ENCODE measurements at places on chromosomes 1 and 21. TPM values are rescaled to one million over a fixed set of nuclear protein-coding genes. Genes with fewer than 3 reads are reported as not detected.

The OR14K1 gene
- polyA plus RNA-seq, result not detected

The PDIK1L gene
- 1.1 TPM for polyA plus RNA-seq

The MAB21L3 gene
- polyA plus RNA-seq, result not detected

The ADCY10 gene
- 0.20 TPM for polyA plus RNA-seq

The SLFNL1 gene
- polyA plus RNA-seq, result 0.16 TPM

The LCE6A gene
- polyA plus RNA-seq, result not detected

The OR2T33 gene
- not detected for polyA plus RNA-seq

The HES4 gene
- 25.7 TPM for polyA plus RNA-seq

The S100A2 gene
- polyA plus RNA-seq, result 3.7 TPM

The CRP gene
- 0.18 TPM for polyA plus RNA-seq

DNA sequence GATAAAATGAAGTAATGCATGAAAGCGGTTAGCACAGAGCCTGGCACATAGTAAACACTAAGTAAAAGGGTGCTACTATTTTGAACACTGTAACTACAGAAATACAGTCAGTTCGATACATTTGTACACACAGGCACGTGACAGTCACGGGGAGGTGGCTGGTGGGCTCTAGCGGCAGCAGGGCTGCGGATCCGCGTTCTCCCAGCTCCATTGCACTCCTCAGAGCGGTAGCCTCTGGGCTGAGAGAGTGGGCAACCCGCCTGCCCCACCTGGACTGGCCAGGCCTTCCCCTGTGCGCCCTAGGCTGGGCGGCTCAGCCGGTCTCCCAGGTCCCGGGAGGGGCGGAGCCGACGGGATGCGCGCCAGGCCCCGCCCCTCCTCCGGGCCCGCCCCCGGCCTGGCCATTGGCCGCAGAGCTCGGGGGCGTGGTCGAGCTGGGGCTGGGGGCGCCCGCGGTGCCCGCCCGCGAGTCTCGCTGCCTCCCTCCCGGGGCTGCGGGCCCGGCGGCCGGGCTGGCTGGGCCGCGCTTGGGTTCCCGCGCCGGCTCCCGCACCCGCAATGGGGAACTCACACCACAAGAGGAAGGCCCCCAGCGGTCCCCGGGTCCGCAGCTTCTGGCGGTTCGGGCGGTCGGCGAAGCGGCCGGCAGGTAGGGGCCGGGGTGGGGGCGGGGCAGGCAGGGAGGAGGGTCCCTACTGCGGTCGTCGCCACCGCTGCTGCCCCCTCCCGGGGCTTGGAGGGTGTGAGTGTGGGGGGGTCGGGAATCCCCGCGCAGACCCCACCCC, 51.2 kb upstream of the SYNC start:
- DNase-seq, result peak; percentile 83

GRCh38 chr1:172724232-172724631, 65.3 kb downstream of the FASLG start:
- no peak for DNase-seq

DNA sequence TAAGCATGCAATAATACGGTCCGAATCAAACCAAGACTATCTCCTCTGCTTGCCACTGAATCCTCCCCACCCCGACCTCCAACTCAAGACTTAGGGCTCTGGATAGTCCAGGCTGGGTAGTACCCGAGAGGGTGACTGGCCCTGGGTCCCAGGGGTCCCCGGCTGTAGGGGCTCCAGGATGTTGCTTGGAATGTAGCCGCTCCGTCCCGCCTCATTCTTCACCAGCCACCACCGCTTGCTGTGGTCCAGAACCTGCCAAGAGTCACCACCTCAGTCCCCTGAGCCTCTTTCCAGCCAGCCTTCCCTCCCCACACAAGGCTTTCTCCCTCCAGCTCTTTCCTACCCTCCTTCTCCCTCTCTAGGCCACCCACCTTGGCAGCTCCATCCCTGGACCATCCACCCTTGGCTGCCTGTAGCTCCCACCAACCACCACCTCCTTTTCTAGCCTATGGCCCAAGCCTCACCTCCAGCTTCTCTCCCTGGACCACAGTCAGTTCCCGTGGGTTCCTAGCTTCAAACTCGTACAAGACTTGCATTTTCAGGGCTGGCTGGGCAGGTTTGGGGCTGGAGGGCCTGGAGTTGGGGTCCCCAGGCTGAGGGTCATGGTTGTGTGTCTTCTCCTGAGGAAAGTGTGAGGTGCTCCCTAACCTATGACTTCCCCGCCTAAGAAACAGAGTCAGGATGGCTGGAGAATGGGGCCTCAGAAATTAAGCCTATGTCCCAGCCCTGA, 10.9 kb upstream of the GSTM3 start:
- DNase-seq, result no peak

GRCh38 chr1:2046174-2046917, 3.9 kb upstream of the PRKCZ start:
- peak; percentile 76 for DNase-seq

GRCh38 chr1:62810420-62811274, 26.7 kb downstream of the ATG4C start:
- no peak for DNase-seq

GRCh38 chr1:223825767-223826748, 19.7 kb downstream of the TP53BP2 start:
- no peak for DNase-seq

DNA sequence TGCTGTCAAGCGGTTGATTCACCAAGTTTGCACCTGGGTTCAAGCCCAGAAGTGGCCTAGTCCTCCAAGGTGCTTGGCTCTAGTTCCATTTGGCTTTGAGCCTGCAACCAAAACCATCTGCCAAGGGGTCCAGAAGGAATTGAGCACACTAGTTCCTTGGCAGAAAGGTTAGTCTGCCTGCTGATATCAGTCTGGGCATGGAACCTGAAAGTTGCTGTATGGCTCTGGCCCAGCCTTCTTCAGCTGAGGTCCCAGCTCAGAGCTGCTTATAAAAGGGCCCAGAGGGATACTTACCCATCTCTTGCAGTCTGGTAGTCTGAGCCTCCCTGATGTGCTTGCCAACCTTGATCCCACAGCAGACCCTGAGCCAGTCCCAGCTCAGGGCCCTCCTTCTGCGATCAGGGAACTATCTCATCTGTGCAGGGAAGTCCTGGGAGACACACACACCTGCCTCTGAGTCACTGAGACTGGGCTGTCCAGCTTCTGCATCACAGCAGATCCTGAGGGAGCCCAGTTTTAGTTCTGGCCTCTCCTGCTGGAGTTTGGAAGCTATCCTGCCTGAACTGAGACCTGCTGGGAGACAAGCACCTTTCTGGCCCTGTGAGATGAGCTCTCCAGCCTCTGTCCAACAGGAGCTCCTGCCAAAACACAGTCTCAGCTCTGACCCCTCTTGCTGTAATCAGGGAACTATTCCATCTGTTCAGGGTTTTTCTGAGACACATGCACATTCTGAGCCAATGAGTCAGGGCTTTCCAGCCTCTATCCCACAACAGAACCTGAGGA, 75.8 kb downstream of the CTH start:
- no peak for DNase-seq

DNA sequence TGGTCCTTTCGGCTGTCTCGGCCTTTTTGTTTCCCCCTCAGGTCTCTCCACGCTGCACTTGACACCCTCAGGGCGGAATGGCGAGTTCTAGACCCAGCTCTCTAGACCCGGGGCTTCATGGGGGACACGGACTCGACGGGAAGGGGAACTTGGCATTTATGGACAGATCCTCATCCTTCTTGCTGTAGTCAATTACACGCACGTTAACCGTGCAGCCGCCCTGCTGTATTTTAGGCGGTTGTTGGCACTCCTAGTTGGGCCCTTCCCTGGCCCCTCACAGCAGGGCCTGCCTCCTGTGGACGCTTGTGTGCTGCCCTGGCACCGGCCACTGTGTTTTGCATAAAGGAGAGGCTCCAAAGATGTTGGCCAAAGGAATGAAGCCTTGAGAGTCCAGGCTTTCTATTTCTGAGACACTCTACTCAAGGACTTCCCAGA, 558 bp upstream of the BTG3 start:
- DNase-seq, result peak; percentile 60

GRCh38 chr1:34746785-34747637, 7.8 kb upstream of the GJB5 start:
- no peak for DNase-seq

DNA sequence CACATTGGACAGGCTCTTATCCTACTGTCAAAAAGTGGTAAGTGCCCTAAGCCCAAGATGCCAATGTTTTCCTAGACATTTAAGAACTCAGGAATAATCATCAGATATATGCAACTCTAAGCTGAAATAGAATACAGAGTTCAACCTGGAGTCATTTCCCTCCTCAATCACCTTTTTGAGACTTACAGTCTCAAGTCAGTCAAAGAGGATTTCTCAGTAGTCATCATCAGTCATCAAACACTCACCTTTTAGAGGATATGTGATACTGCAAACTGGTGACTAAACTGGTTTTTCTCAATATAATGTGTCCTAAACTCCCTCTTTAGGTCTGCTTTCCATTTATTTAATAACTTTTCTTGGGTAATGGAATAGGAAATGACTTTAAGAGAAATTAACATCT, 145.3 kb upstream of the ADAMTS5 start:
- DNase-seq, result no peak

DNA sequence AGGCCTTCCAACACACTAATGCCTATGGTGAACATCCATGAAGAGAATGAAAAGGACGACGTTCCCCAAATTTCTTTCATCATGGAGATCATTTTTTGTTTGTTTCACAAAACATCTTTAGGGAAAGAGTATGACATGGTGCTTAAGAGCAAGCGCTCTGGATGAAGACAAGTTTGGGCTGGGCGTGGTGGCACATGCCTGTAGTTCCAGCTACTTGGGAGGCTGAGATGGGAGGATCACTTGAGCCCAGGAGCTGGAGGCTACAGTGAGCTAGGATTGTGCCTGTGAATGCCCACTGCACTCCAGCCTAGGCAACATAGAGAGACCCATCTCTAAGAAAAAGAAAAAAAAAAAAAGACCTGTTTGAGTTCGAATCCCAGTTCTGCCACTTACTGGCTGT, 253.1 kb downstream of the PTPRU start:
- DNase-seq, result no peak

GRCh38 chr1:156726549-156727226, 1.6 kb upstream of the METTL25B start:
- DNase-seq, result peak; percentile 18

DNA sequence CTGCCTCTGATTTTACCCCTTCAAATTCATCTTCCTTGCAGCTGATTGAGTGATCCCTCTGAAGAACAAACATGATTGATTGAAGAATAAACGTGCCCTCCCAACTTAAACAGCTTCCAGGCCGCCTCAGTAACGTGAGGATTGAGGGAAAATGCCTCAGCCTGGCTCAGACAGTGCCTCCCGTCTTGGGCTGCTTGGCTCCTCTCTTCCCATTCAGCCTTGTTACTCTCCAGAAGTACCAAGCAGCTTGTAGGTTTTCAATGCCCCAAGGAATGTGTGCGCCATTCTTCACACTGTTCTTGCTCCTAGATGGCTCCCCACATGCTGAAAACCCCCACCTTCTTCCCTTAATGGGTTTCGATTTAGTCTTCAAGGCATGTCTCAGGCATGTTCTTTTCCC, 51.8 kb downstream of the ST6GALNAC5 start:
- DNase-seq, result no peak

DNA sequence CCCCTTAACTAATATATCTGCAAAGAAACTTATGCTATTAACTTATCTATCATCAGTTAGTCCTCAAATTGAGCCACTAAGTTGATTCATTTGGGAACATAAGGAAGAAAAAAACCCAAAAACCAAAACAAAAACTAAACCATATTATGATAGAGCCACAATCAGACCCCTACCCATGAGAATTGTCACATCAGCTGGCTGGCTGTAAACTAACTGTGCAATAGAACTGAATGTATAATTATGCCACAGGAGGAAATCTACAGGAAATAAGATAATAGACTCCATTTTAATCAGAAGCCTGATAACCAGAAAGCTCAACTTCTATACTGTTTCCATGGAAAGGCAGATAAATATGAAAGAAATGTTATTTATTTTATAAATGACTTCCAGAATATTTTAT, 110.0 kb downstream of the RGL1 start:
- no peak for DNase-seq

DNA sequence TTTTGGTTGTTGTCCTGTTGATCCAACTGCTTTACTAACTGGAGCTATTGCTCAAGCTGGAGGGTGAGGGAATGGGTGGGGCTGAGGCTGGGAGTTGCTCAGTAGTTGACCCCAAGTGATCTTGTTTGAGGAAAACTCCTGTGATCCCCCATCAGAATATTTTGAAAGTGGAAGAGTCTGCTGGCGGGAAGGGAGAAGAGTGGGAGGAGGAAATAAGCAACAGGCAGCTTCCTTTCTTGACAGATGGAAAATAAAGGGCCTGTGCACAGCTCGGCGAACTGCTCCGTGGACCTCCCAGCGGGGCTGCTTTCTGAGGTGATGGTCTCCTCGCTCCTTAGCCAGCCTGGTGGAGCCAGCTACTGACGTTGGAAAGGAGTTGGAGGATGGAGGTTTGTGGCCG, 199.1 kb upstream of the LMO4 start:
- DNase-seq, result peak; percentile 75

- DNase-seq, result no peak
Observed at GRCh38 chr1:180425952-180426351, 76.4 kb downstream of the ACBD6 start.

- no peak for DNase-seq
Observed at GRCh38 chr1:39631361-39632322, 7.8 kb downstream of the HEYL start.

- peak; percentile 33 for DNase-seq
Observed at GRCh38 chr1:101567582-101568189, 330.9 kb downstream of the S1PR1 start.

- no peak for DNase-seq
Observed at GRCh38 chr21:15826147-15826780, 96.5 kb downstream of the USP25 start.

- DNase-seq, result no peak
Observed at GRCh38 chr1:59233444-59233843, 63.5 kb upstream of the FGGY start.

DNA sequence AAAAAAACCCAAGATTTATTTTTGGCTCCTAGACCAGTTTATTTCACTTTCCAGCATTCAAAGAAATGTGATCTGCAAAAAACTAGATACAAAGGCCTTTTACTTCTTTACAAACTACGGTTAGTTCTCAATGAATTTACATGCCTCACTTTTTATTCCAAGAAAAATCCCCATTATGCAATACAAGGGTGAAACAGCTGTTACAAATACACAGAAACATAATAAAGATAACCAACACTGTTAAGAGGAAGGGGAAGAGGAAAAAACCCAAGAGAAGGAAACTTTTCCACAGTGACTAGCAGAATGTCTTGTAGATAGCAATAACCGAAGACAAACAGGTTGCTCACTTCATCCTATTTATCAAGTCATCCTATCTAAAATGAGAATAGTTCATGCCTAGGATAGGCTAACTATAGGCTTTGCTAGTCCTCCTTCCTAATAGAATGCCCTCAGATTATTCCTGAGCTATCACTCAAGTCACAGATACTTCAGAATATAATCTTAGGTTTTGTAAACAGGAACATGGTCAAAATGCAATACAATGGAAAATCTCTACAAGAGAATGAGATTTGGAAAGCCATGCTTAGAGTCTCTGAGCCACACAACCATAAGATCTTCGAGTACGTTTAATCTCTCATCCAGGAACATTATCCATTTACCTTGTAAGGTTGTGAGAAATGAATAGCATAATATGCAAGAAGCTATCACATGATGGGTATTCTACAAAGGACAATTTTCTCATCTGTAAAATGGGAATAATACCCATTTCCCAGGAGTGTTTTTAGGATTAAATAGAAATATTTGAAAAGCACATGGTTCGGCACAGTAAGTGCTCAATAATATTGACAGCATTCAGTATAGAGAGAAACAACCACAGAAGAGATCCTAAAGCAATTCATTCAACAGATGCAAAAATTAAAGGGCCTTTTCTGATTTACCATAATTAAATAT, 5.4 kb downstream of the PNRC2 start:
- DNase-seq, result no peak
